SW480 (cell line): ENCODE measurements at places on chromosomes 4 and X.

DNA sequence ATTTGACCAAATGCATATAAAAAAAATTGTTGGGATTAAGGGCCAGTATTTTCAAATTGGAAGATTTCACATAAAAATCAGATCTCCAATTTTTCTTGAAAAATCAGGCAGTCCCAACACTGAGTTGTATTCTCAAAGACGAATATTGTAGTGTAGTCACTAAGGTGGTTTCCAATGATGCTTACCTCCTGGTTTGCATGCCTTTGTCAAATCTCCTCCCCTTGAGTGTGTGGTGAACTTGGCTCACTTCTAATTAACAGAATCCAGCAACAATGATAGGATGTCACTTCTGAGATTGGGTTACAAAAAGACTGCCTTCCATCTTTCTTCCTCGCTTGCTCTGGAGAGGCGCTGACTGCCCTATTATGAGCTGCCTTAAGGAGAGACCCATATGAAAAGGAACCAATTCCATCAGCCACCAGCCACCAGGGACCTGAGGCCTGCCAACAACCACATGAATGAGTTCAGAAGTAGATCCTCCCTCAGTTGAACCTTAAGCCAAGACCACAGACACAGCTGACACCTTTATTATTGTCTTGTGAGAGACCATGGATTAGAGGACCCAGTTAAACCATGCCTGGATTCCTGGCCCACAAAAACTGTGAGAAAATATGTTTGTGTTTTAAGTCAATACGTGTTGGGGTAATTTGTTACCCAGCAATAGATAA is 31.2 kb upstream of the TSPAN5 start:
- DNase-seq: peak; percentile 10

DNA sequence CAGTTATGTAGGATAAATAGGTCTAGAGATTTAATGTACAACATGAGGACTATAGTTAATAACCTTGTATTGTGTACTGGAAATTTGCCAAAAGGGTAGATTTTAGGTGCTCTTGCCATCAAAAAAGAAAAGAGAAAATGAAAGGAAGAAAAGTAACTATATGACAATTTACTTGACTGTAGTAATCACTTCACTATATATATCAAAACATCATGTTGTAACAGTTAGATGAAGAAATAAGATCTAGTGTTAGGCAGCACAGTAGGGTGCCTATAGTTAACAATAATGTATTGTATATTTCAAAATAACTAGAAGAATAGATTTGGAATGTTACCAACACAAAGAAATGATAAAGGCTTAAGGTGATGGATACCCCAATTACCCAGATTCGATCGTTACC is 35.9 kb upstream of the AP1S2 start:
- no peak for DNase-seq

- no peak for DNase-seq
Measured at GRCh38 chrX:118208481-118208880, 91.9 kb upstream of the KLHL13 start.

DNA sequence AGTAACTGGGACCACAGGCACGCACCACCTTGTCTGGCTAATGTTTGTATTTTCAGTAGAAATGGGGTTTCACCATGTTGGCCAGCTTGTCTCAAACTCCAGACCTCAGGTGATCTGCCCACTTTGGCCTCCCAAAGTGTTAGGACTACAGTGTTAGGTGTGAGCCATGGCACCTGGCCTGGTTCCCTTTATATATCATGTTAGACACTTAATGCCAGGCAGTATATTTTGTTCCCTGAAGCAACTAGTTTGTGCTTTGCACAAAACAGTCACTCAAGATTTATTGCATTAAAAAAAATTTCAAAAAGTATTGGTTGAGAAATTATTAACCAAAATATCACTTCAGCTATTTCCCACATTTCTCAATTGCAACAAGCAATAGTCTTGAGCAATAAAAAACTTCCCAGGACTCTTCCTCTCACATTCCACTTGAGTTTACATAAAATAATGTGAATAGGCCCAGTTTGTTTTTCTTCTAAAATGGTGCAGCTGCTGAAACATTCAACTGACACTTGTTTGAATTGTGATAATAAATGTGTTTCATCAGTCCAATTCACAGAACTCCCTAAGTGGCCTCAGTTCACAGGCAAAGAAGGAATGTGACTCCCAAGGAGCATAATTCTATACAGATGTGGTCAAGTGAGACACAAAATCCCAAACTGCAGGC is 22.7 kb downstream of the CXCL1 start:
- no peak for DNase-seq
